ENCODE measurements at places on chromosomes 7 and 10. TPM values are rescaled to one million over a fixed set of nuclear protein-coding genes. Genes with fewer than 3 reads are reported as not detected.

- peak; percentile 56 for DNase-seq
These were observed 822 bp downstream of the ZNF800 start for GRCh38 chr7:127391591-127392181.

GRCh38 chr10:98713586-98713985 is 266.9 kb upstream of the HPS1 start:
- DNase-seq, result no peak

GRCh38 chr7:158019726-158020705 is 567.6 kb downstream of the PTPRN2 start:
- no peak for DNase-seq

DNA sequence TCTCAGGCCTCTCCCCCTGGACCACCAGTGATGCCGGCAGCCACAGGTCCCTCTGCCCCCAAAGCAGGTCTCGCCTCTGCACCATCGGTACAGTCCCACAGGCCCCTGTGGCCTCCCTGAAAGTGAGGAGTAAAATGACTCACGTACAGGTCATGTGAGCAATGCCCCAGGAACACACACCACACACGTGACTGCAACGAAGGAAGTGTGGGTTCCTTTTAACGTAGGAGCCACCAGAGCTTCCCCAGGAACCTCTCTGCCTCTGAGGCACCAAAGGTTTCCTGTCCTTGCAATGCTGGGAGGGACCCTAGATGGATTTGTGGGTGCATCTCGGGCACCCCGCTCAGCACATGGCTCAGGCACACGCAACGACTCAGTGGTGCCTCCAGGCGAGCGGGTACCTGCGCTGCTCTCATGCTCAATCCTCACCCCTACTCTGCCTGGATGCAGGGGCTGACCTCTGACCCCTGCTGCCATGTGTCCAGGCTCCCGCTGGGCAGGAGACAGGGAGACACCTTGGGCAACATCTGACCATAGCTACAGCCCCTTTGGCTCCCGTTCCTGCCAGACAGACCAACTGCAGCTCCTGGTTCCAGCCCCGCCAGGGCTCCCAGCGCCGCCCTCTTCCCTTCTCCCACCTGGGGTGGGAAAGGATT is 120.7 kb downstream of the PRKAG2 start:
- DNase-seq, result no peak

DNA sequence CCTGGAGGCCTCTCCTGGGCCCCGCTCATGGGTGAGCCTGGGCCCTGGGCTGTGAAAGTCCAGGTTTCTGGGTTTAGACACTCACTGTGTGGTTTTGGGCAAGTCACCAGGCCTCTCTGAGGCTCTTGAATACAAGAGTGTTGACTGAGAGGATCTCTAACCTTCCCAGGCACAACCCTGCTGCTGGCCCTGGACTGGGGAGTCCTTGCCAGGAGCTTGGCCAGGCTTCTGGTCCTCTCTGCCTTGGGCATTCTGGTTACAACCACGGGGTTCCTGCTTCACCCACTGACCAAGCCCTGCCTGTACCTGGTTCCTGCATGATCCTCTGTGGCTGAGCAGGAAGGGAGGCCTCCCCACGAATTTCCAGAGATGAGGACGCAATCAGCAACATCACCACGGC is 63.6 kb upstream of the COL13A1 start:
- DNase-seq, result no peak

DNA sequence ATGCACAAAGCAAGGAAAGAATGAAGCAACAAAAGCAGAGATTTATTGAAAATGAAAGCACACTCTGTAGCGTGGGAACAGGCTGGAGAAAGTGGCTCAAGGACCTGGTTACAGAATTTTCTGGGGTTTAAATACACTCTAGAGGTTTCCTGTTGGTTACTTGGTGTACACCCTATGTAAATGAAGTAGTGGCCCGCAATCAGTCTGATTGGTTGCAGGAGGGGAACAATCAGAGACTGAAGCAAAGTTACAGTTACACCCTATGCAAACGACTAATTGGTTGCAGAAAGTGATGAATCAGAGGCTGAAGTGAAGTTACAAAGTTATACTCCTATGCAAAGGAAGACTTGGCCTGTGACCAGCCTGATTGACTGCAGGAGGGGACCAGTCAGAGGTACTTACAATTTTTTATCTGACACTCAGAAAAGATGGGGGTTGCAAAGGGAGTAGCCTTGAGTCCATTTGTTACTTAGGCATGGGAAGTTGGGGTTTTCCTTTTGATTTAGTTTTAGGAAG is 3.6 kb upstream of the MTPN start:
- no peak for DNase-seq

GRCh38 chr10:92327445-92328433 is 36.8 kb downstream of the MARCHF5 start:
- DNase-seq, result no peak

DNA sequence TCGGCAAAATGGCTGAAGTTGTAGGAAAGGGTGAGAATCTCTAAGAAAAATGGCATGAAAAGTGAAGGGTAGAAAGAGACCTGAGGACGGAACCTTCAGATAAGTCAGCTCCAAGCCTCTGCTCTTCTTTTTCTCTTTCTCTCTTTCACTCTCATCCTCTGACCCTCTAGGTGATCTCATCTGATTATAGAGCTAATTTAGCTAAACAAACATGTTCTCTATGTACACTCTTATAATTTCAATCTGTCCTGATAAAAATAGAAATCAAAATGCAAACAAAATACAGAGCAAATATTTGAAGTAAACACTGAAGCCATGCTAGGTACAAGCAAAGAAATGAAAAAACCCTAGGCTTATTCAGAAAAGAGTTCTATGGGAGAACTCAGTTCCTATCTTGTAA is 14.4 kb upstream of the CUBN start:
- DNase-seq, result no peak

GRCh38 chr7:92880212-92881090 is 44.1 kb upstream of the CDK6 start:
- peak; percentile 62 for DNase-seq

DENND11 gene
- total RNA-seq, result 23.5 TPM

GFRA1 gene
- 14.0 TPM for total RNA-seq

All from neural progenitor cell (in vitro differentiated cells).